ENCODE measurements at places on chromosomes 1 and 21.
A peak's percentile ranks its signal among the peaks of the same experiment; 100 is the strongest.

- no peak for DNase-seq
Measured at GRCh38 chr1:8690253-8690525, 127.3 kb downstream of the RERE start.

- DNase-seq = no peak
Measured at GRCh38 chr1:222547944-222548671, at the start of gene HHIPL2. TSS of gene HHIPL2 (minus strand) at chr1:222548104. CDS start at chr1:222548044, 60 bp downstream.

DNA sequence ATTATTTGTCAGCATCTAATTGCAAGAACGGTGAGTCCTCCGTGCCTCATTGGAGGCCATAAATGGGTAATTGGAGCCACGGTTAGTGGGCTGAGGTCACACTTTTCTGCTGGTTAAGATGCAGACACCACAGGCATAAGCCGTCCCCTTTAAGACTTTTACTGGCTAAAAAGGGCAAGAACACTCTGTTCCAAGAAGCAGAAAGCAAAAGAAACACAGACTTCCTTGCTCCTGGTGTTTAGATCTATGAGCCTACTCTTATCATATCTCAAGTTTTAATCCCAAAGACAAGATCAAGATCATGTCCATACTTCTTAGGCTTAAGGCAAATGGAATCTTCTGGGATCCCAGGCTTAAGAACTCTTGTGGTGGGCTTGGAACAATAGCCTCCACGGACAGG, 17.3 kb upstream of the GJA5 start:
- DNase-seq = no peak

DNA sequence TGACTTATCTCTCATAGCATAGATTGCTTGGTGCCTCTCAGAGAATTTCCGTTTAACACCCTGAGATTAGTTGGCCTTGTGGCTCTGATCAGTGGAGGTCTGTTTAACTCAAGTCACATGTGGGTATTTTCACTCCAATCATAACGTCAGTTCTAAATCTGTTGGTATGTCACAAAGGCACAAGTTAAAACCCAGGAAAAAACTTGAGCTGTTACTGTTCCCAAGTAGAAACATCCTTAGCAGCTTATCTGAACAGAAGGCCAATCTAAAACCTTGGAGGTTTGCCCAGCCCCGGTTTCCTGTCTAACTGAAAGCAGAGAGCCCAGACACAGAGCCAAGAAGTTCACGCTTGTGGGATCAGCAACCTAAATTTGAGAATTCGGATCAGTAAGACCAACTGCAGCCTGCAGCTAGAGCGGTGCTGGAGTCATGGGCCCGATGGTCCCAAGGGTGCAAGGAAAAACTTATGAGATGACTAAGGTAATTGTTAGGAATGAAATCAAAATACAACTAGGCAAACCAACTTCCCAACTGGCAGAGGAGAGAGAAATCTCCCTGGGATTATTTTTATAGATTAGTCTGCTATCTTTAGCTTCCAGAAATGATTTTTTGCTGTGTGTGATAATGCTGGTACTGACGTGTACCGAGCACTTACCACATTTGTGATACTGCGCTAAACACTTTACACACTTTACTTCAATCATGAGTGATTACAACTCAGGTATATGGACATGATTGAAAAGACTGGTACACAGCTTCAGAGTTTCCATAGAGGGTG, 90.2 kb upstream of the C1orf21 start:
- peak; percentile 92 for DNase-seq

DNA sequence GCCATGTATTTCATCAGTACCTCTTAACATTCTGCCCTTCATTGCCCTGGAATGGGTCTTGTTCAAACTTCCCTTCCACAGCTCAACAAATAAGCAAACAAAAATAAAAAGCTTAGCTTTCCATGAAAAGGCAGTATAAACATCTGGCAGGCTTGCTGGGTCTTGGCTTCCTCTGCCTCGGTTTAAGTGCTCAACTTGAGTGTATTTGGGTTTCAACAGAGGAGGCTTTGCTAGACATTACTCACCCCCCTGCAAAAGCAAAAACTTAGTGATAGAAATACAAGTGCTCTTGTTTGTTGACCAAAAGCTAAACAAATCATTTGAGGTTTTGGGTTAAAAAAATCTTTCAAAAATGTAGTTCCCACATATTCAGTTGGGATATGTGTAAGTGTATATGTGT, 518.5 kb downstream of the PLPP3 start:
- no peak for DNase-seq

GRCh38 chr1:156877433-156878170, 15.9 kb upstream of the PEAR1 start:
- DNase-seq = no peak

DNA sequence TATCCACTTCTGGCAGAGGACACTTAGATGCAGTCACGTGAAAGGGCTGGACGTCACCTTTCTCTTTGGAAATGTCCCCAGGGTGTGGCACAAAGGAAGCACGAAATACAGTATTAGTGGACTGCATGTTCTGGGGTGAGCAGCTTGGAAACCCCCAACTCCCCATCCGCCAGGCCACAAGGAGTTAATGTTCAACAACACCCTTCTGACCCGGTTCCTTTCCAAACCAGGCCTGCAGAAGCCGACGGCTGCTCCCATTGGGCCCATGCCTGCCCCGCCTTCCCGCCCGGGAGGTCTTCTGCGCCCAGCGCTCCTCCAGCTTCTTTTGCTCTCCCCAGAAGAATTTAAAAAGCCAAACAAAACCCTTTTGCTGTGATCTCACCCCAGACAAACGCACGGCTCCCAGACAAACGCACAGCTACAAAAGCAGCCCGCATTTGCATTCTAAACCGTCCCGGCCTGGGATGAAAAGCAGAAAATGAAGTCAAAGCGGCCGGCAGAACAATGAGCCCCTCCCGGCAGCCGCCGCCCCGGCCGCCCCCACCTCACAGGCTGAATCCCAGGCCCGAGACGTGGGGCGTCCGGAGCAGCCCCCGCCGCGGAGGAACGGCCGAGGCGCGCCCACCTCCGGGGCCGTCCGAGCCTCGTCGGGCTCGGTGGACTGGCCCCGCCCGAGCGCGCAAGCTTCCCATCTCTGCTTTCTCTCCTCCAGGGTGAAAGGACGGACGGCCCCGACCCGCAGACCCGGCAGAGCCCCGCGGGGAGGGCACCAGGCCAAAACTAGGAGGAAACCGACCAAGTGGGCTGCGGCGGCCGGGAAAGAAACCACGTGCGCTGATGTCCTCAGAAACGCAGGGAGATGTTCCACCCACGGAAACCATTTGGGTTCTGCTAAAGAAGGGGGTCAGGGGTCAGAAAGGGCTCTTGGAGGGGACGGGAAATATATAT, 101.9 kb downstream of the PLPP3 start:
- peak; percentile 76 for DNase-seq

GRCh38 chr1:240170266-240170665, 78.6 kb downstream of the FMN2 start:
- no peak for DNase-seq

GRCh38 chr21:37944496-37944895, 28.2 kb upstream of the KCNJ6 start:
- peak; percentile 3 for DNase-seq

DNA sequence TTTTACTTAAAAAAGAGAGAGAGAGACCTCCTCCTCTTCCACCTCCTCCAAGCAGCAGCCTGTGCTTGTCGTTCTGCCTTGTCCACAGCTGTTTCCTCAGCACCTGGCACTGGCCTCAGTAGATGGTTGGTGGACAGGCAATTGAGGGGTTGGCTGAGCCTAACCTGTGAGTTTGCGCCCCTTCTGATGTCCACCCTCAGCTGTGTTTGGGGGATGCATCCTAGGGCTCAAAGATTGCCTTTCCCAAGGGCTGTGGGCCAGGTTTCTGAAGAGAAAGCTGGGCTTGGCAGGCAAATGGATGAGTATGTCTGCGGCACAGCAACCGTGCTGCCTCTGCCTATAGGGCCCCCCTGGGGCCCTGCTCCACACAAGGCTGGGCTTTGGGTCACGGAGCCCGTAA, 35.1 kb upstream of the KDM4A start:
- DNase-seq = no peak

GRCh38 chr1:95974586-95974985, 740.6 kb downstream of the RWDD3 start:
- DNase-seq = no peak

DNA sequence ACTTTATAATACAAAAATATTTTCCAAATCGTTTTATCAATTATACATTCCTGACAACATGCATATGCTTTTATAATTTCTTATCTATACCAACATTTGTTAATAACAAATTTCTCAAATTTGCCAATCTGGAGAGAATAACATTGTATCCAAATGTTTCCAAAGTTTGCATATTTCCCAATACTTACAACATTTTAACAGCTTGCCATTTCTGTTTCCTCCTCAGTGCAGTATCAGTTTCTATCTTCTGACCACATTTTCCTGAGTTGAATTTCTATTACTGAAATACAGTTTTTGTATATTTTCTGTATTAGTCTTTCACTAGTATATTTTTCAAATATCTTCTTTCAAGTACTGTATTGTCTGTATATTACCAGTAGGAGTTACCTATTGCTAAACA, 1594.3 kb downstream of the PLA2G4A start:
- DNase-seq = no peak

GRCh38 chr1:199449221-199449620, 578.3 kb upstream of the NR5A2 start:
- no peak for DNase-seq

DNA sequence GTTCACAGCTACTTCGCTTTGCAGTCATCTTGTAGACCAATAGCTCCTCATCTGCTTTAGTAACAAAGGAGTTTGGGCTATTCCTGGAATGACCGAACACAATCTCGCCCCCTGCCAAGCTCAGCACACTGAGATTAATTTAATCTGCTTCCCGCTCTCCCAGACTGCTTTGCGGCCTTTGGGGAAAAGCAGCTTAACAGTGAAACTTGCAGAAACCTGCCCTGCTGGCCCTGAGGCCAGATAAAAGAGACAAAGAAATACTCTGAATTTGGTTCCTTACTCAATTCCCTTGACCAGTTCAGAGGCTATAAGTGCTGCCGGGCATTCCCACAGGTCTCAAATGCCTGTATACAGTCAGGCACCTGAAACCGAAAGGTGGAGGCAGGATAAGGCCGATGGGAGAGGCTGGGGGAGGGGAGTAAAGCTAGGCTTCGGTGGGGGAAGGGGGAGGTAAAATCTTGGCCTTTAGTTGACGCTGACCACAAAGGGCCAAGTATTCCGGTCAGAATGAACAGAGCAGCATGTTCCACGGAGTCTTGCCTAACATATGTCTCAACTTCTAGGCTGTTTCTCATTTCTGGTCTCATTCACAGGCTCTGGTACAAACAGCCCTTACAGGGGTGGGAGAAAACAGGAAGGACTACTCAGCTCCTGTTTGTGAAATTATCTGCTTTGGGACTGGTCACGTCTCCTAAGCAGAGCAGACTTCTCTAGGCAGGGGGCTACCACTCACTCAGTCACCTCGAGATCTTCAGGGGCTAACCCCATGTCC, 17.7 kb upstream of the A3GALT2 start:
- DNase-seq = peak; percentile 87

DNA sequence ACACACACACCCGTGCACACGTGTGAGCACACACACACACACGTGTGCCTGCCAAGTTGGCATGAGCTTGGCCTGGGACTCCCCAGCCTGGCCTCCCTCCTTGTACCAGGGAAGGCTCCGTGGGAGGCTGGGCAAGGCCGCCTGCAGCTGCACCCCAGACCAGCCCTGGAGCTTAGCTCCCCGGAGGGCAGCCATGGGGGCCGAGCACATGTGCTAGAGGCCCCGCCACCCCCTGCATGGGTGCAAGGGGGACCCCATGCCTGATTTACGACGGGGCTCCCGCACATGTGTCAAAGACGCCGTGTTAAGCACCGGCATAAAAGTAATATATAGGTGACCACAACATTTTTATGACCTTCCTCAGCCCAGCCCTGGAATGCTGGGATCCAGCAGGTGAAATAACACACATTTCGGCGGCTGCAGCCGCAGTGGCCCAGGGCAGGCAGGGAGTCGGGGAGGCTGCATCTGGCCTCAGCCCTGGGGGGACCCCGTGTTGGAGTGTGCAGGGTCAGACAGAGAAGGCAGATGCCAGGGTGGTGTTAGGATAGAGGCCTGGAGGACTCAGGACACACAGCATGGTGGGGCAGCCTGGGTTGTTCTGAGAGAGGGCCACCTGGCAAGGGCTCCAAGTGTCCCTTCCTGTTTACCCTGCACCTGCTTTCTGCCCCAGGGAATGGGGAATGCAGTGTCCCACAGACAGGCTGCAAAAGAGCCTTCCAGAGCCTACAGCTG, 56.3 kb downstream of the WNT9A start:
- no peak for DNase-seq

GRCh38 chr1:230028602-230029223, 38.3 kb upstream of the GALNT2 start:
- DNase-seq = no peak

DNA sequence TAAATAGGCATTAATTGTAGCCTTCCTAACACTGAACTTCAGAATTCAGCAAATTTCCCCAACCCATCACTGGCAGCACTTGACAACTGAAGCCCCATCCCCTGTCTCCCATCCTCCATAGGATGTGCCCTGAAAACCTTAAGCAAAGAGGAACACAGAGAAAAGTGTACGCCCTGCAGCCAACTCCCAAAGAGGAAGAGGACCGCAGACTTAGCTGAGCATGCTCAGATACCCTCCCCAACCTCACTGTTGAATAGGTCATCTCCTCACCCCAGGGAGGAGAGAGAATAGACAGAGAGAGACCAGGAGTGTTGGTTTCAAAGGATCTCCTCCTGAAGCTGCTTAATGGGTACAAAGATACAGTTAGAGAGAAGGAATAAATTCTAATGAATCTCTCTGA, 50.5 kb downstream of the CD2 start:
- DNase-seq = no peak

DNA sequence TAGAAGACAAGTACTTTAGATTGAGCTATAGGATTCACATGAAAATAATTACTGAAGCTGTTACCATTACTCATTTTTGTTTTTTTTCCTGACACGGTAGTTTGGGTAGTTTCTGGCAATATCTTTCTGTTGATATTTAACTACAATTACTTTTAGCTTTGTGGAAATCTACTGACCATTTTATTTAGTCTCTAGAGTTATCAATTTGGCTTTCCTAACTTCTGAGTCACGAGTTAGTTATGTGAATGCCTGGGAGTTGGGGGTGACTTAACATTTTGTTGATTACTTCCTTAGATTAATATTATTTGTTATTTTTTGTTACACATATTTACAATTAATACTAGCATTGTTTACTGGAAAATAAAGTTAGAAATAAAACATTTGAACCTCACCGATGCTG, 160.6 kb downstream of the HMCN1 start:
- DNase-seq = no peak

DNA sequence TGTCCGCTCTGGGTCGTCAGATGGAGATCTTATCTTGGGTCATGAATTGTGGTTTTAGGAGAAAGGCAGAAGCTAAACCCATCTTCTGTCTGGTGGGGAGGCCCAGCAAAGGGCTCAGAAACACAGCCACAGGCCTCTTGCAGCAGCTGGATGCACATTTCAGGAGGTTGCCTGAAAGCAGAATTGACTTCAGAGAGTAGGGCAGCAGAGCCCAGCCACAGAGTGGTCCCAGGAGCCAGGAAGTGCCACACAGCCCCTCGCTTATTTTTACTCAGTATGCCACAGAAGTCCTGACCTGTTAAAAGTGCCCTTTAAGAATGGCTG, 8.3 kb upstream of the RIPK4 start:
- no peak for DNase-seq

All from eye (tissue), 1 donor.